Right renal cortex interstitium (tissue), 3 donors: ENCODE measurements at places on chromosomes 4 and X. TPM values are rescaled to one million over a fixed set of nuclear protein-coding genes. Genes with fewer than 3 reads are reported as not detected.
A peak's percentile ranks its signal among the peaks of the same experiment; 100 is the strongest.

- no peak for DNase-seq
These were observed 121.2 kb downstream of the VCX2 start for GRCh38 chrX:8049827-8050226.

DNA sequence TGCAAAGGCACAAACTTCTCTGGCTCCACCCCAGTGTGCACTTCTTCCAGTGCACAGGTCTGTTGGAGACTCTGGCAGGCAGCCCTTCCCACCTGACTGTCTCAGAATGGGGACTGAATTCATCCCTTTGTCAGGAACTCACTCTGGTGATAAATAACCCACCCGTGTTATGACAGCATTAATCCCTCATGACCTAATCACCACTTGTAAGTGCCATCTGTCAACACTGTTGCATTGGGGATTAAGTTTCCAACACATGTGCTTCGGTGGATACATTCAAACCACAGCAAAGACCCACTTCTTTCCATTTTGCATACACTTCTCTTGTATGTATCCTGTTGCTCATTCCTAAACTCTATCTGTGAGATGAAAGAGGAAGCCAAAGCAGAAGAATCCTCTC, 1002.9 kb upstream of the IGFBP7 start:
- no peak for DNase-seq

DNA sequence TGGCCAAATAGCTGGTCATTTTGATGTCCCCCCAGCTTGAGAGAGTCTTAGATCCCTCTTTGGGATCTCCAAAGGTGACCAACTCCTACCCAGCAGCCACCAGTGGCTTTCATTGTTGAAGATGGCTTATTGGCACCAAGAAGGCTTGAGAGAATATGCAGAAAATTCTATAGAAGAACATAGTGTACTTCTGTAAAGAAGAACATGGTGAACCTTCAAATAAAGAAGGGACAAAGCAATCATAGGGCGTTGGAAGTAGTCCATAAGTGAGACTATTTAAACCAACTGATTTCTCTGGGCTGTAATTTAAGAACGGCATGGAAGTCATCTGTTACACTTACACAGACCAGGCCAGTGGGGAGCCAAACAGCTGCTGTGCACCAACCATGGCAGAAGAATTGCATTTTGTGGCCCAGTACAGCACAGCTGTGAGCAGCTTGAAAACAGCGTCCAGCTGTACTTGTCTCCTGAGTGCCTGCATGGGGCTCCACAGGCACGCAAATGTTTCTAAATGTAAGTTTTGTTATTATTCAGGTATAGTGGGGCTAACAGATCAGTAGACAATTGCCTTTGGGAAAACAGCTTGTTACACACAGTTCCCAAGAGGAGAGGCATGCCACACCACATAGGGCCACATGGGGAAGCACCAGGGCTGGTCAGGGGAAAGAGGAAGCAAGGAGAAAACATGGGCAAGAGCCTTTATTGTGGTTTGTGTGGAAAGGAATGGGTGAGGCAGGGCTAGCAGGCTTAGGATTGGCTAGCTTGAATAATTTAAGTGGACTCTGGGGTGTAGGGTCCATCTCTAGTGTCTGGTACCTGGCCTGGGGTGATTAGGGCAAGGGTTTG, 125.0 kb downstream of the ARHGAP6 start:
- DNase-seq = no peak

DNA sequence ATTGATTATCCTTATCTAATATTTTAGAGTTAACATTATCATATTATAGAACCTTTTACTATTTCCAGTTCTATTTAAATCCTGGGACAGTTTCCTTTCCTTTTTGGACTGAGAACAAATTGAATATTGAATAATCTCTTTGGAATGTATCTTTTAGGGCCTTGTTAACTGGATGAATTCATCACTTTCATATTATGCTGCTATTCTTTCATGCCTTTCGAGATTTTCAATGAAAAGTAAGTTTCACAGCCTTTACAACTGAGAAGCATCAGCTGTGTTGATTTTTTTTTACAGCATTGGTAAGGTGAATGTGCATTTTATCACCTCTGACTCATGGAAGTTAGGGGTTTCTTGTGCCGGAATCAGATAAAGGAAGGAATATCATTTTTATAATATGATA, 39.6 kb downstream of the PDLIM5 start:
- no peak for DNase-seq

GRCh38 chr4:8500966-8501365, 60.4 kb downstream of the TRMT44 start:
- no peak for DNase-seq

- no peak for DNase-seq
These were observed 18.5 kb upstream of the UVSSA start for GRCh38 chr4:1328267-1329155.

DNA sequence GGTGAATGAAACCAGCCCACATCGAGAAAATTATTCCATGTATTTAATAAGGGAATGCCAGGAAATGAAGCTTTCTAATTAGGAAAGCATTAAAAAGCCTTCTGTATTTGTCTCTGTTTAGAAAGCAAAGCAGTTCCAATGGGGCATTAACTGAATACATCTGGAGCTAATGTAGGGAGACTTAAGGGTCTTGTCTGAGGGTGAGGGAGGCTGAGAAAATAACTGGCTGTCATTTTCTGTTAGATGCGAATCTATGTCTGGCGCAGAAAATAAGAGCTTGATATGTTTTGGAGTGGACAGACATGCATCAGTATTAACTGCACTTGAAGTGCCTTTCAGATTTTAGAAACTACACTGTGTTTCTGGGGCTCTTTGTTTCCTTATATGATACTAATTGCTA, 111.3 kb downstream of the KLHL8 start:
- no peak for DNase-seq

GRCh38 chr4:174828845-174829701, at the start of gene GLRA3:
GLRA3 (minus strand) TSS chr4:174829247; CDS start chr4:174828811, 436 bp downstream.
- peak; percentile 76 for DNase-seq

DNA sequence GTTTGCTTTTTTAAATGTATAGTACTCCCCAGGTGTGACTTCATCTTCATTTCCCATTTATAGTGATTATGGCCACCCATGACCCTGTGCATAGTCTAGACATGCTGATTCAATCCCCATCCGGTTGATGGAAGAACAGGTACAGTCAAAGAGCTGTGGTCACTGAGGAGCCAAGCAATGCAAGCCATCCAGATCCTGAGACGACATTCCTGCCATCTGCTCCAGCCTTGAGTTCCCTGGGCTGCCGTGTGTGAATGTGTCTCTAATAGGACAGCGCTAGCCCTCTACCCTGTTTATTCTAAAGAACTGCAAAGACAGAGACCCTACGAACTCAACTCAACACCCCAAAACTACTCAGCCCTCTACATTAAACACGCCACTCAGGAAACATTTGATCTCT, 1.7 kb downstream of the KCNIP4 start:
- no peak for DNase-seq

- no peak for DNase-seq
These were observed 147.9 kb upstream of the CTSO start for GRCh38 chr4:156101571-156101970.

GRCh38 chr4:38694330-38694729, 30.3 kb downstream of the KLF3 start:
- no peak for DNase-seq

GRCh38 chr4:25592736-25593135, 62.9 kb upstream of the SLC34A2 start:
- DNase-seq = no peak

GRCh38 chrX:27599928-27600327, 9.8 kb downstream of the DCAF8L2 start:
- no peak for DNase-seq

DNA sequence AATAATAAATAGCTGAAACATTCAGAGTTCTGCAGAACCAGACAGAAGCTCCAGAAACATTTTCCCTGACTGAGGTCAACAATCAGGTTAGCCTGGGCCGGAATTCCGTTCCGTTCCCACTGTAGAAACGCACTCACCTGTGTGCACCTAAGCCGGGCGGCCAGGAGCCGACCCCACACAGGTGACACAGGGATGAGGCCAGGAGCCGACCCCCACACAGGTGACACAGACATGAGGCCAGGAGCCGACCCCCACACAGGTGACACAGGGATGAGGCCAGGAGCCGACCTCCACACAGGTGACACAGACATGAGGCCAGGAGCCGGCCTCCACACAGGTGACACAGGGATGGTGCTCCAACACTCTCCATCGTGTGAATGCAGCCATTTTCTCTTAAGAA, 21.9 kb downstream of the FAT1 start:
- no peak for DNase-seq

GRCh38 chr4:88653371-88653946, 44.2 kb downstream of the NAP1L5 start:
- no peak for DNase-seq

DNA sequence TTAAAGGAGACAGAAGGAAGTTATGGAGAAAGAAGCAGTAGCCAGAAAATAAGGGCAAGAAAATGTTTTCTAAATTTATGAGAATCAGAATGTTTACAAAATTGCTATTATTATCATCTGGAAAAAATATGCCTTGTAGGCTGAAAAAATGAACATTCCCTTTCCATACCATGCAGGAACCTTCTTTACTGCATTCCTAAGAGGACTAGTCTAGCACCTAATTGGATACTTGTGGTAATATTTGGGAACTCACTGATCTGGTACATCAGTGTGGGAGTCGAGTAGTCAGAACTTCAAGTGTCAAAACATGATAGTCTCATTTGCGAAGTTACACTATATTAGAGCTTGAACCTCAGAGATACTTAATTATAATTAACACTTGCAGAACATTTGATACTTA, 51.9 kb downstream of the TET2 start:
- DNase-seq = no peak

- DNase-seq = no peak
These were observed 633 bp upstream of the TRIML2 start for GRCh38 chr4:188110036-188110435.

GRCh38 chr4:138992676-138993075, 22.9 kb upstream of the NOCT start:
- DNase-seq = no peak

- no peak for DNase-seq
These were observed 32.2 kb upstream of the STX18 start for GRCh38 chr4:4574052-4574451.

- DNase-seq = no peak
These were observed 28.0 kb downstream of the ING2 start for GRCh38 chr4:183532821-183533220.

- DNase-seq = no peak
These were observed 41.9 kb downstream of the HELQ start for GRCh38 chr4:83413676-83414075.

GRCh38 chrX:119015407-119016237, 41.2 kb downstream of the LONRF3 start:
- no peak for DNase-seq

GRCh38 chr4:6420972-6421371, 51.4 kb downstream of the PPP2R2C start:
- no peak for DNase-seq

- no peak for DNase-seq
These were observed 538 bp downstream of the STBD1 start for GRCh38 chr4:76306882-76307659.

DNA sequence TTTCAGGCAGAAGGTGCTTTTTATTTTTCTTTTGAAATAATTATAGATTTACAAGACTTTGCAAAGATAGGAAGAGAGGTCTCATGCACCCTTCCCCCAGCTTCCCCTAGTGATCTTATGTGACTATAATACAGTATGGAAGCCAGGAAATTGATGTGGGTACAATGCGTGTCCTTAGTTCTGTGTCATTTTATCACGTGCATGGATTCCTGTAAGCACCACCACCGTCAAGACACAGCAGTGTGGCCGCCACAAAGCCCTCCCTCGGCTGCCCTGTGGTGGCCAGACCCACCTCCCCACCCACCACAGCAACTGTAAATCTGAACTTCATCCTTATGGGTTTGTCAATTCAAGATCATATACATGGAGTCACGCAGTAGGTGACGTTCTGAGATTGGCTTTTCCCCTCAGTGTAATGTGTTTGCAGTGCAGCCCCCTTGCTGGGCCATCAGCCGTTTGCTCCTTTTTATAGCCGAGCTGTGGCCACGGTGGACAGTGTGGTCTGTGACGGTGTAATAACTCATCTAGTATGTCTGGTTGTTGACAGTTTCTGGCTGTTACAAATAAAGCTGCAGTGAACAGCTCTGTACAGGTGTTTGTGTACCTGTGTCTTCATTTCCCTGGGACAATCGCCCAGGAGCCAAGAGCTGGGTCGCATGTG, 10.9 kb upstream of the HTRA3 start:
- no peak for DNase-seq

- no peak for DNase-seq
These were observed 38.7 kb upstream of the MAGEA10 start for GRCh38 chrX:152177052-152177451.

DNA sequence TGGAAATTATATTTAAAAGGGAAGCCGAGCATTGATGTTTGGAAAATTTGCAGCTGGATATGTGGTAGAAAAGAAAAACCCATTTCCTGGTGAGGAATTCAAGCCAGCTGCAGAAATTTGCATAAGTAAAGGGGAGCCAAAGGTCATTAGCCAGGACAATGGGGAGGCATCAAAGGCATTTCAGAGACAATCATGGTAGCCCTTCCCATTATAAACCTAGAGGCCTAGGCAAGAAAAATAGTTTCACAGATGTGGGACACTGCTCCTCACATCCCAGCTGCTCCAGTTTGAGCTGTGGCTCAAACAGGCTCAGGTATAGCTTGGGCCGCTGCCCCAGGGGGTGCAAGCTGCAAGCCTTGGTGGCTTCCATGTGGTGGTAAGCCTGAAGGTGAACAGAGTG, 35.8 kb downstream of the NAP1L3 start:
- no peak for DNase-seq

- no peak for DNase-seq
These were observed 98.8 kb downstream of the PCDH10 start for GRCh38 chr4:133247861-133248260.

Gene EDNRA
- 95.8 TPM for polyA plus RNA-seq

Gene INTU
- 25.3 TPM for polyA plus RNA-seq

Gene SHOX
- not detected for polyA plus RNA-seq

Gene RASGEF1B
- polyA plus RNA-seq = 12.8 TPM

Gene ENOPH1
- 76.6 TPM for polyA plus RNA-seq

Gene TEX13D
- not detected for polyA plus RNA-seq

Gene AKAP17A
- 39.9 TPM for polyA plus RNA-seq

Gene PPP1R2C
- polyA plus RNA-seq = not detected

Gene BMP3
- polyA plus RNA-seq = 13.7 TPM

Gene RTL3
- polyA plus RNA-seq = not detected

Gene LRP2BP
- polyA plus RNA-seq = 2.9 TPM

Gene CTAG1B
- not detected for polyA plus RNA-seq

Gene APELA
- 10.7 TPM for polyA plus RNA-seq

Gene CYTL1
- polyA plus RNA-seq = 8.7 TPM

Gene TLR3
- 14.9 TPM for polyA plus RNA-seq

Gene COL25A1
- polyA plus RNA-seq = 20.0 TPM
